ENCODE measurements at places on chromosomes 5 and 9.

- peak; percentile 32 for DNase-seq
These were observed 22.0 kb upstream of the PIK3R1 start for GRCh38 chr5:68193481-68194036.

- no peak for DNase-seq
These were observed 754.7 kb upstream of the CDH6 start for GRCh38 chr5:30438785-30439184.

GRCh38 chr9:96327694-96328352 is 25.8 kb upstream of the HSD17B3 start:
- DNase-seq: peak; percentile 72

- DNase-seq: no peak
These were observed 20.7 kb upstream of the CTSV start for GRCh38 chr9:97059626-97060025.

DNA sequence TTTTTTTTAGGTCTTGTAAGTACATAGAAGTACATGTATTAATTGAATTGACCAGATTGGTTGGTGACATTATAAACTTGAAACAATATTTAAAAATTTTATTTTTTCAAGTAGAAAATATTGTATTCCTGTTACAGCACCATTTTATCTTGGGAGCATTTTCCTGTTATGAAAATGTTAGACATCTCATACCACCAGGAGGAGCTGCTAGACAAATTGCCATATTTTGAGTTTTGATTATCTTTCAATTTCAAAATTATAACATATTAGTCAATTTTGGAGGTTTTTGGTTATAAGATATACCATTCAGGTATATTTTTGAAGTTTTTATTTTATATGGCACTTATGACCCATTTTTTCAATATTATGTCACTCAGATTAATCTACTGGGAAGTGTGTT is 84.4 kb downstream of the CNTLN start:
- DNase-seq: peak; percentile 28

- DNase-seq: no peak
These were observed 3.3 kb downstream of the MEF2C start for GRCh38 chr5:88879724-88880123.

DNA sequence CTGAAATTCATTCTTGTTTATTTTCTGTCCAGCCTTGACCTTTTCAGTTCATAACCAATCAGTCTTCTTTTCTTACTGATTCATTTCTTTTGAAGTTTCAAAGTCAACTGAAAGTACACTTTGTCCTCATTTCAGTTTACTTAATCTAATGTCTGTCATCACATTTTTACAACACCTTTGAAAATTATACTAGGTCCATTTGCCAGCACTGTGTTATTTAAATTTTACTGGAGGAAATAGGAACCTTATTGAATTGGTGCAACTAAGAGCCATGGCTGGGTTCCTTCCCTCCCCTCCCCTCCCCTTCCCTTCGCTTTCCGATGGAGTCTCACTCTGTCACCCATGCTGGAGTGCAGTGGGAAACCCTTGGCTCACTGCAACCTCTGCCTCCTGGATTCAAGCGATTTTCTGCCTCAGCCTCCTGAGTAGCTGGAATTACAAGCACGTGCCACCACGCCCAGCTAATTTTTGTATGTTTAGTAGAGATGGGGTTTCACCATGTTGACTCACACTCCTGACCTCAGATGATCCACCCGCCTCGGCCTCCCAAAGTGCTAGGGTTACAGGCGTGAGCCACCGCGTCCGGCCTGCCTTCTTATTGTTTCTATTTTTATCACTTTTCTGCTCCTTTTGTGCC is 6.3 kb downstream of the RMI1 start:
- peak; percentile 59 for DNase-seq

- DNase-seq: no peak
These were observed 440.8 kb downstream of the BNC2 start for GRCh38 chr9:16429671-16430070.

DNA sequence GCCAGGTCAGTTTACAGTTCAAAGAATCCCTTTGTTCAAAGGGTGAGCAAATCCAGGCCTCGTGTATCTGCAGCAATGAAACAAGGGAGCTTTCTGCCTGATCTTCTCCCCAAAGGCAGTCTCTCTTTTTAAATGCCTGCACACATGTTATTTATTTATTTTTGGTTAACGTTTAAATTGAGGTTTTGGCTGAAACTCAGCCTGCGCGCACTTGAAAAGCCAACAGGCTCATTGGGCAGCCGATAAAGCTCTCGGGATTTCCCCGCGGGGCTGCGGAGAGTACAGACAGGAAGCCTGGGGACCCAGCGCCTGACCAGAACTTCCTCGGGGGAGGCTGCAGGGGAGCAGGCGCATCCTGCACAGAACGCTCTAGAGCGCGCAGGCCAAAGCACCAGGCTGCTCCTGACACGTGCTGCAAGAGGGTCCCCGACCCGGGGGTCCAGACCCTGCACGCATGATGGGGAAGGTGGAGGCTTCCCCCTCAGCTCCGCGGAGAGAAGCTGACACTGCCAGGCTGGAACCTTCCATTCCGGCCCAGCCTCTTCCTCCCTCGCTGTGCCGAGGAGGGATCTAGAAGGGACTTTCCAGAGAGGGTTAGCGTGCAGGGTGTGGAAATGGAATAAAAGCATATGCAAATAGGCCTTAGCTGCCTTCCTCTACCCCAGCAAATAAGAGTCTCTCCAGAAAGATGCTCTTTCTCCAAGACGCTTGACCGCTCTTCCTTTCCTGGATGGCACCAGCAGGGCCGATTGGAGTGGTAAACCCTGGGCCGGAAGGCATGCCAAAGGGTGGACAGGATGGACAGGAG is 46.1 kb downstream of the PTTG1 start:
- DNase-seq: peak; percentile 57

GRCh38 chr5:127386557-127386956 is 96.0 kb downstream of the MEGF10 start:
- peak; percentile 85 for DNase-seq

GRCh38 chr5:59097712-59098111 is 514.8 kb downstream of the RAB3C start:
- no peak for DNase-seq

DNA sequence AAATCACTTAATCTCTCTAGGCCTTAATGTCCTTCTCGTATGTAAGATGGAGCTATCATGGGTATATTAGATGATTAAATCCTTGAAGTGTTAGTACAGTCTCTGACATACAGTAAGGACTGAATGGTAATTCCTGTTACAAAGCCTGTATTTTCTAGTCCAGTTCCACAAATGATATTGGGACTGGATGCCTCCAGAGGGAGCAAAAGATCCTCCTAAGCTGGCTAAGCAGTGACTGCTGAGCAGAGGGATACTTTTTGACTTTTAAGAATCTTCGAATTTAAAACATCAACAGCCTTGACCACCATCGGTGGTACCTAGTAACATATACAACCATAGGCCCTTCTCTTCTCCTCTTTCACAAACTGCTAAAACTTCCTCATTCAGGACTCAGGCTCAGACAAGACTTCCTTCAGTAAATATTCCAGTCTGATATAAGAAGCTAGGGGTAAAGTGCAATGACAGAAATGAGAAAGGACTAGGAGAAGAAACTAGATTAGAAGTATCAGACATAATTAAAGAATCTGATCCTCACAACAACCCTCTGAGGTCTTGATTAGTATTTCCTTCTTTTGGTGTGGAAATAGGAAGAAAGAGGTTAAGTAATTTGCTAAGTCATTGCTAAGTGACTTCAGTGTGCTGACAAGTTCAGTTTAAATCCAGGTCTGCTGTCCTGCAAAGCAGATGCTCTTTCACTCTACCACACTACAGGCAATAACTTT is 13.9 kb downstream of the PTAR1 start:
- DNase-seq: peak; percentile 51

DNA sequence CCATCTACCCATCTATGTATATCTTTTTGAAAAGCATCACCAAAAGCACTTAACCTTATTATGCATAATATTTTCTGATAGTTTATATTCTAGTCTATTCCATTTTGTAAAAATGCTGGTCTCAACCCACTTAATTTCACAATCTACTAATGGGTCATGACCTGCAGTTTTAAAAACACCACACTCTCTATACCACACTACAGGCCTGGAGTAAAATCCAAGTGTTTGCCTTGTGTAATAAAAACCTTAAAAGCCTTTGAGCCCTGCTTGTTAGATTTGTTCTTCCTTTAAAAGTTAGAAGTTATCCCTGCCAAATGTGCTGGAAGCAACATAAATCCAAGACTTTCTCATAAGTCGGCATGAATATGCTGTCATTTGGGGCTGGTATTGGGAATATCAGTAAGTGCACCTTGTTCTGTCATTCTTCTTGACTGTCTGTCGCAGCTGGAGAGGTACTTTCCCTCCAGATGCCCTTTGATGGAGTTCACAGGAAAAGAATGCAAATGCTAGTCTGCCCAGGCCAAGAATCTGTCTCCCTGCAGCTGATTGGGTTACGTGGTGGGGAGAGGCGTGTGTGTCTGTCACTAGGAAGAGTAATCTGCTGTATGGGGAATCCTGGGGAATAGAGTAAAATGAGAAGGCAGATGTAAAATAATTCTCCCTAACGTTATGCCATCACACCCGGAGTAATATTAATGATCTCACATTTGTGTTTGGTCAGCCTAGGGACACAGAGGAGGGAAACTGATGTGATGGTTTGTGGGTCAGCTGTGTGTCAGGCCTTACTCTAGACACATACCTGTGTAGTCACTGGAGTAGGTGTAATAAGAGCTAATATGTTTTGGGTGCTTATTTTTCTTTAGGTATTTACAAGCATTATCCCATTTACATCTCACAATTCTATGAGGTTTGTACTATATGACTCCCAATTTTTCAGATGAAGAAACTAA is 79.4 kb downstream of the ZNF366 start:
- peak; percentile 66 for DNase-seq

GRCh38 chr9:106478727-106479126 is 384.2 kb upstream of the ZNF462 start:
- DNase-seq: no peak

DNA sequence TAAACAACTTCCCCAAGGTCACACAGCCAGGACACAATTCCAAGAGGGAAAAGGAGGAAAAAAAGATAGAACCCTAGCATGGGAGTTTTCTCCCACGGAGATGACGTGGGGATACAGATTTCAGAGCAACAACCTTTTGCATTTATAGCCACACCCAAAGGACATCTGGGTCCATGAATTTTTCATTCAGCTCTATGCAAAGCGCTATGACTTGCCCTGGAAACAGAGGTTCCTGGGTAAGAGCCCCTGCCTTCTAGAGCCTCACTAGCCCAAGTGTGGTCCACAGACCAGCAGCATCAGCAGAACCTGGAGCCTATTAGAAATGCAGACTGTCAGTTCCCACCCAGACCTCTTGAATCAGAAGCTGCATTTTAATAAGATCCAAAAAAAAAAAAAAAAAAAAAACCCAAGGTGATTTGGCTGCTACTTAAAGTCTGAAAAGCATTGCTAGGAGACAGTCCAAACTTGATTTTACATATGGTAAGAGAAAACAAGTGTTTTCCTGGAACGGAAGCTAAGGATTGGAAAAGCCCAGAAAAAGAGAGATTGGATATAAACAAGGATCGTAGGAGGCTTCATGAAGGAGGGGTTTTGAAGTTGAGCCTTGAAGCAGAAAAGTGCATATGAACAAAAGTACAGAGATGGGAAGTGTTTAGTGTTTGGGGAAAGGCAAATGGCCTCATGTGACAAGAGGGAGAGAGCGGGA is 17.6 kb upstream of the ADAM19 start:
- no peak for DNase-seq

DNA sequence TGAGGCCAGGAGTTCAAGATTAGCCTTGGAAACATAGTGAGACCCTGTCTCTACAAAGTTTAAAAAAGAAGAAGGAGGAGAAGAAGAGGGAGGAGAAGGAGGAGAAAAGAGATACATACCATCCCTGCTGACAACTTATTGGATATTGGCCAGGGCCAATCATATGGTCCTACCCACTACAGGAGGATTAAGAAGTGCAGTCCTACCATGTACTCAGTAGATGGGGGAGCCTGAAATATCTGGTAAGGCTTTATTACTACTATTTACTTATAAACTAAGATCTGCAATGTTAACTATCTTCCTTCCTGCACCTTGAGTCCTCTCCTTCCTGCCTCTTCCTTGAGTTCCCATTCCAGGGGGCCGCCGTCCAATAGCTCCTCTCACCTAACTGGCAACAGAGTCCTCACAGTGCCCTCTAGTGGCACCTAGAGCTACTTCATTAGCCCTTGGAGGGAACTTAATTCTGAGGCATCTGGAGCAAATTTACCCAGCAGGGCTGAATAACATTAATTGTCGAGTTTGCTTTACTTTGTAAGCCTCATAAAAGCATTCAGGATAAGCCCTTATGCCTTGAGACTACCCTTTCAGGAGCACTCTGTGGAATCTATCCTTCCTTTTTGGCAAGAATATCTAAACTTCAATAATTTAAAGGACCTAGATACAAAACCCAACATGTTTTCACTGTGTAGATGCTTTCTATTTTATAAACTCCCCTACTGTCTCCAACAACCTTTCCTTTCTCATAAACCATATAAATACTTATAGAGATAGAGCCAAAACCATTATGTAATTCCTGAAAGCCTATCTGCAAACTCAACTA is 39.1 kb upstream of the RANBP6 start:
- peak; percentile 86 for DNase-seq

DNA sequence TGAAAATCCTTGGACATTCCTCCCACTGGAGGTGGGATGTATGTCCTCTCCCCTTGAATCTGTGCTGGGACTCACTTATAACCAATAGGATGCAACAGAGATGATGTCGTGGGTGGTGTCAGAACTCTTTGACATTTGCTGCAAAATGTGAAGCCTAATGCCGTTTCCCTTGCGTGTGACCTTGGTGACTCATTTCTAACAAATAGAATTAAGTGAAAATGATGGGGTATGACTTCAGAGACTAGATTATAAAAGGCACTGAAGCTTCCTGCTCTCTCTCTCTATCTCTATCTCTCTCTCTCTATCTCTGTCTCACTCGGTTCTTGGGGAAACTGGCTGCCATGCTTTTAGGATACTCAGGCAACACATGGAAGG is 126.1 kb upstream of the STC2 start:
- peak; percentile 85 for DNase-seq

DNA sequence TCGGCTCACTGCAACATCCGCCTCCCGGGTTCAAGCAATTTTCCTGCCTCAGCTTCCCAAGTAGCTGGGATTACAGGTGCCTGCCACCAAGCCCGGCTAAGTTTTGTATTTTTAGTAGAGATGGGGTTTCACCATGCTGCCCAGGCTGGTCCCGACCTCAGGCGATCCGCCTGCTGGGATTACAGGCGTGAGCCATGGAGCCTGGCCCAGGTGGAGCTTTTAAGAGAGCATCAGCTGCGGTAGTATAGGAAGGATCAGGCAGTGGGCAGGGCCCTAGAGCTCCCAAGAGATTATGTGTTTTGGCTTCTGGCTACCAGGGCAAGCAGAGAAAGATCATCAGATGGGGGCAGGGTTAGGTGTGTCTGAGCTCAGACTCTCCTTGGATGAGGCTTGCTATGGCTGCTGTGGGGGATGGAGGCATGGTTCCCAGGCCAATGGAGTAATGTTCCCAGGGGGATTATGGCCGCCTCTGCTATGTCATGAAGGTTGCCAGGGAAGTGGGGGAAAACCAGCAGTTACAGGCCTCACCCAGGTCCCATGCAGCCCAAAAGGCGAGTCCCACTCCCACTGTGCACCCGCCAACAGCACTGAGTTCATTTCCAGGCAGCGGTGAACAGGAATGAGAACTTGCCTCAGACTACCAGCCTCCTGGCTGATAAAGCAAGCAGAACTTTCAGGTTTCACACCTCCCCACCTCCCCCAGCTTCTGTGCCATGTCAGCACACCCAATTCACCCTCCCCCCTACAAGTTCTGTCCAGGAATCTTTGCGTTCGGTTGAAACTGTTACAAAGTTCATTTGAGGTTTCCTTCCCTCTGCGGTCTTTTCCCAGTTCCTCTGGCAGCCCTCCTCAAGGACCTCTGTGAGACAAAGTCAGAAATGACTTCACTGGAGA is 507.6 kb downstream of the SPATA31D1 start:
- peak; percentile 22 for DNase-seq

- no peak for DNase-seq
These were observed 42.4 kb upstream of the TGFBR1 start for GRCh38 chr9:99062549-99062948.

- peak; percentile 41 for DNase-seq
These were observed 1759.5 kb upstream of the C9orf72 start for GRCh38 chr9:29332789-29333188.

All from cardiac fibroblast (primary cell).